ENCODE measurements at places on chromosomes 13 and 19.

DNA sequence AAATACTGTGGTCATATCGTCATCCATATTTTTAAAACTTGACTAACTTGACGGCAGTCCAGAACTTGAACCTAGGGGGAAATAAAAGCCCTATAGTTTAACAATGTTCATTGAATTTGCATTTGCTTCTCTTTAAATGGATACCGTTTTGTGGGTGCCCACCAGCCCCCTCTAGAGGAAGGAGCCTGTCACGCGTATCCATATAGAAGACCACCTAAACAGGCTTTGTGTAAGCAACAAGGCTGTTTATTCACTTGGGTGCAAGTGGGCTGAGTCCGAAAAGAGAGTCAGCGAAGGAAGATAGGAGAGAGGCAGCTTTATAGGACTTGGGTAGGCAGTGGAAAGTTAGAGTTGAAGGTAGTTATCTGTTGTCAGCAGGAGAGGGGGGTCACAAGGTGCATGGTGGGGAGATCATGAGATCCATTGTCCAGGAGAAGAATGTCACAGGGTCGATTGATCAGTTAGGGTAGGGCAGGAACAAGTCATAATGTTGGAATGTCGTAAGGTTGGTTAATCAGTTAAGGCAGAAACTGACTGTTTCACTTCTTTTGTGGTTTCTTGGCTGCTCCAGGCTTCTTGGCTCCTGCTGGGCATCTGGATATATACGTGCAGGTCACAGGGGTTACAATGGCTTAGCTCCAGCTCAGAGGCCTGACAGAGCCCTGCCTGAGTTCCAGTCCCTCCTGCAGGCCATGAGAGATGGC lies 42.5 kb upstream of the ANKRD10 start:
- H3K27me3 ChIP-seq = no peaks in the 10 kb centered on the region
- DNase-seq = no peak
- no peaks in the 10 kb centered on the region for H3K36me3 ChIP-seq
- no peaks in the 10 kb centered on the region for H3K4me1 ChIP-seq
- H3K27ac ChIP-seq = no peak overlapping the region

DNA sequence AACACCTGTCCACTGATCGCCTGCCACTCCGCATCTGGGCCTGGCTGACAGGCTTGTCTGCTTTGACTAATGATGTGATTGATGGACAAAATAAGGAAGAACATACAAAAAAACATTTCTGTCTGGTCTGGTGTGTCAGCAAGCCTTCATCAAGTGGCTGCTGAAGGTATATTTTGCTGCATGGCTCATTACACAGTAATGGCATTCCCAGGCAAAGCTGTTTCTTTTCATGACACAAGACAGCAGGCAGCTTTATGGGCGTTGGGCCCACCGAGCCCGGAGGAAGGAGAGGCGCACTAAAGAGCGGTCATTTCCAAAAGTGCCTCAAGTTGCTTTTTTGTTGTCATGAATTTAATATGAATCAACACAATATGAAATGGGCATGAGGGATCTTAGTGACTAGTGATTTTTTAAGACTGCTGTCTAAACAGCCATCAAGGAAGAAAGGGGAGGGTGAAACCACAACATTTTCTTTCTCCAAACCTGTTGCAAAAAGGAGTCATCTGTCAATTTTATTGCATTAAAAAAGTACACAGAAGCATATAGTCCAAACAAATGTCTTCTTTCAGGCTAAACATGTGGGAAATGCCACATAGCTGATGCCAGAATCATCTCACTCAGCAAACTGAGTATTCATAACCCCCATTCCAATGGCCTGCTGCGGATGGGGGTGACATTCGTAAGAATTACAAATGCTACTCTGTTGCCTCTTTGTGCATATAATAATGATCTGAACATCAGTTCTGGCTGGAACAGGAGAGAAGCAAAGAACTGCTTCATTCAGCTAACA lies 476.6 kb downstream of the ZNF536 start:
- no peak overlapping the region for H3K27ac ChIP-seq
- H3K36me3 ChIP-seq = no peaks in the 10 kb centered on the region
- H3K27me3 ChIP-seq = no peaks in the 10 kb centered on the region
- H3K4me1 ChIP-seq = no peaks in the 10 kb centered on the region
- no peak overlapping the region for H3K4me3 ChIP-seq
- no peak for DNase-seq

- no peak overlapping the region for H3K4me3 ChIP-seq
- DNase-seq = no peak
- H3K27ac ChIP-seq = no peak overlapping the region
- H3K36me3 ChIP-seq = no peaks in the 10 kb centered on the region
Measured at GRCh38 chr13:112242777-112243176, 133.4 kb upstream of the SPACA7 start.

GRCh38 chr19:52992109-52993004 lies 21.4 kb upstream of the ERVV-1 start:
- no peaks in the 10 kb centered on the region for H3K27me3 ChIP-seq
- DNase-seq = no peak
- no peaks in the 10 kb centered on the region for H3K36me3 ChIP-seq
- no peak overlapping the region for H3K4me3 ChIP-seq
- no peak overlapping the region for H3K27ac ChIP-seq
- H3K4me1 ChIP-seq = no peaks in the 10 kb centered on the region

DNA sequence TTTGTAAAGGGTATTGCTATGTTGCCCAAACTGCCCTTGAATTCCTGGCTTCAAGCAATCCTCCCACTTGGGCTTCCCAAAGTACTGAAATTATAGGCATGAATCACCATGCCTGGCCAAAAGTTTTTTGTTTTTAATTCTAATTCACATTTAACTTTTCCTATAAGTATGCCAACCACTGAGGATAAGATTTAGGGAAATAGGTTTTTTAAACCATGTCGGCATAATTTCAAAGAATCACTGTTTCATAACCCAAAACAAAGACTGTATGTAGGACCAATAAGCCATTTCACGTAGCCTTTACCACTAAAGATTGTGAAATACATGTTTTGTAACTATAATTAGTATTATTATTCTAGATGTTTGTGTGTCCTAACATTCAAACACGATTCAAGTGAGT lies 8.2 kb downstream of the ZDHHC20 start:
- no peaks in the 10 kb centered on the region for H3K36me3 ChIP-seq
- H3K4me3 ChIP-seq = no peak overlapping the region
- no peak for DNase-seq
- H3K4me1 ChIP-seq = no peaks in the 10 kb centered on the region
- no peaks in the 10 kb centered on the region for H3K27me3 ChIP-seq
- H3K27ac ChIP-seq = no peak overlapping the region

GRCh38 chr13:32409561-32410421 lies 18.1 kb downstream of the N4BP2L1 start:
- no peak for DNase-seq
- H3K36me3 ChIP-seq = no peaks in the 10 kb centered on the region
- H3K4me3 ChIP-seq = no peak overlapping the region
- H3K4me1 ChIP-seq = no peaks in the 10 kb centered on the region

- H3K4me1 ChIP-seq = no peaks in the 10 kb centered on the region
- no peaks in the 10 kb centered on the region for H3K27me3 ChIP-seq
- H3K4me3 ChIP-seq = no peak overlapping the region
- no peak overlapping the region for H3K27ac ChIP-seq
Measured at GRCh38 chr13:108463340-108463739, 166.1 kb upstream of the MYO16 start.

- no peak overlapping the region for H3K4me3 ChIP-seq
- no peaks in the 10 kb centered on the region for H3K36me3 ChIP-seq
- no peaks in the 10 kb centered on the region for H3K4me1 ChIP-seq
Measured at GRCh38 chr13:108249150-108249549, 20.4 kb upstream of the TNFSF13B start.

Data from GM12878 (cell line).